NCI-H2081 treated with DMSO at 0.1 percent for 48 hours (cell line): ENCODE measurements at places on chromosomes 13 and 19.

DNA sequence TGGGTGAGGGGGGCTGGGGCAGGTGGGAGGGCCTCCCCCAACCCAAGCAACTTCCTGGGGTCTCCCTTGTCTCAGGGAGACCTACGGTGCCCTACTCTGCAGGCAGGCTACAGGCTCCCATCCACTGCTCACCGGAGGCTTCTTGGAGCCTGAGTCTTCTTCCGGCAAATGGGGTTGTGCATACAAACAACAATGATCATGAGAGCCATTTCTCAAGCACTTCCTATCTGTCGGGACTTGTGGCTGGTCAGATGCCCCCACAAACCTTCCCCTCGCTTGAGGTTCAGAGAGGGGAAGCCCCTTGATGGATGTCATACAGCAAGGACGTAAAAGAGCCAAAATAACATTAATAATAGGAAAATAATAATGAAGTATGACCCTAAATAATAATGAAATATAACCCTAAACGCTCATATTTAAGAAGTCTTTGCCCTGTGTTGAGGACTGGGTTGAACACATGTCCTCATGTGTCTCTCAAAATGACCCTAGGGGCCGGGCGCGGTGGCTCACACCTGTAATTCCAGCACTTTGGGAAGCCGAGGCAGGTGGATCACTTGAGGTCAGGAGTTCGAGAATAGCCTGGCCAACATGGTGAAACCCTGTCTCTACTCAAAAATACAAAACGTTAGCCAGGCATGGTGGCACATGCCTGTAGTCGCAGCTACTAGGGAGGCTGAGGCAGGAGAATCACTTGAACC lies 727 bp downstream of the CD37 start:
- no peak for DNase-seq

- DNase-seq = no peak
Observed at GRCh38 chr19:13573056-13573667, 66.9 kb upstream of the CACNA1A start.

DNA sequence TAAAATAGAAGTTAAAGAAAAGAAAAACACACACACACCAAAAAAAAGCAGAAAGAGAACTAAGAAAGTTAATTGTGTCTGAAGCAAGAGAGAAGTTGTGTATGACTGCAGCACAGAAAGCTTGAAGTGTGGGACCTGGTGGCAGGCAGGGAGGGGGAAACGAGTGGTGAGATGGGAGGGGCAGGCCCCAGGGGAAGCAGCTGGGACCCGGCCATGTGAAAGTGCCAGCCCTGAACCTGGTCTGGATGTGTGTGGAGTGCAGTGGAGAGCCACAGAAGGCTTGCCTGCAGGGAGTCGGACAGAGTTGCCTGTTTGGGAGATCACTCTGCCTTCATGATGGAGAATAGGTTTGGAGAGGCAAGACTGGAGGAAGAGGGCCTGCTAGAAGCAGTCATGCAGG lies 199.0 kb downstream of the GGACT start:
- no peak for DNase-seq

- no peak for DNase-seq
Observed at GRCh38 chr13:76440568-76440967, 445.6 kb downstream of the KCTD12 start.

DNA sequence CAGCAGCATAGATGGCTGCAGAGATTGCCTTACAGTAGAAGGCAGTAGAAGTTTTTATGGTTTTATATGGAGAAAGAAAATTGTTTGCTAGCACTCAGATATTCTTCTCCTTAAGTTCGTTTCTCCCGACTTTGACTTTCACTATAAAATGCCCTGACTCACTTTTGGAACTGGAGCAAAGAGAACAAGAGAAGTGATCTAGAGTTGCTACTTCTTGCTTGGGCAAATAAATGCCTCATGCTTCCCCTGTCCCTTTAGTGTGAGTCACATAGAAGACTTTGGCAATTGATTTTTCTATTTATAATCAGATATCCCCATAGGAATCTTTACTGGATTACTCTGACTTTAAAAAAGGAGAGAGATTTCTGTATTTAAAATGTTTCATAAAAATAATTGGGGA lies 46.9 kb downstream of the ITGBL1 start:
- no peak for DNase-seq

DNA sequence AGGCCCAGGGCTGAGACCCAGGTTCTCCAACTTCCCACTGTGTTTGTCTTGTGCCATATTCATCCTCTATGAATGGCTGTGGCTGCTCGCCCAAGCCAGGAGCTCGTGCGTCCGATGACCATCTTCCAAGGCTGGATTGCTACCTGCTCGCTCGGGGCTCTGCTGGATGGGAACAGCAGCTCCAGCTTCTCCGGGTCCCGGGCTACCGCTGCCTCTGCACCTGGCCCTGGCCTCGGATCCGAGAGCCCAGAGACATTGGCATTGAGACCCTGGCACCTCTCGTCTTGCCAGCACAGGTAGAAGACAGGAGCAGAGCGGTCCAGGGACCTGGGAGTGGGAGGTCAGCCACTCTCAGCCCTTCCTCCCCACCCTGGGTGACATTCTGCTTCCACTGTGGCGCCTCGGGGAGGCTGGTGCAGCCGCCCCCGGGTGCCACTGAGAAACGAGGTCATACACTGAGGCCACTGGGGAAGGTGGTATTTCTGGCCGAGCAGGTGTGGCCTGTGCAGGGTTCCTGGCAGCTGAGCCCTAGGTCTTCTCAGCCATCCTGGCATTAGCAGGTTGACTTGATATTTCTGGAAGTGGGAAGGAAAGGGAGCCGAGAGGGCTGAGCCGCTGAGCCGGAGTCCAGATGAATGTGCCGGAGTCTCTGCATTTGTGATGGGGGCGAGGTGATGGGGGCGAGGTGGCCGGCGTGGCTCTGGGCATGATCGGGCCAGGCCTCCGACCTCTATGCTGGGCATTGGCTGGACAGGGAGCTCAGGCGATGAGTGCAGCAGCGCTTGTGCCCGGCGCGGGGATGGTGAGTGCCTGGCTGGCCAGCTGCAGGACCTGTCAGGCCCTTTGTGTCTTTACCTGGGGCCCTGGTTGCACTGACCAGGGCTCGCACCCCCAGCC lies 18.6 kb downstream of the NDUFB7 start:
- DNase-seq = no peak

- DNase-seq = no peak
Observed at GRCh38 chr13:19586904-19587634, 25.7 kb upstream of the TPTE2 start.

DNA sequence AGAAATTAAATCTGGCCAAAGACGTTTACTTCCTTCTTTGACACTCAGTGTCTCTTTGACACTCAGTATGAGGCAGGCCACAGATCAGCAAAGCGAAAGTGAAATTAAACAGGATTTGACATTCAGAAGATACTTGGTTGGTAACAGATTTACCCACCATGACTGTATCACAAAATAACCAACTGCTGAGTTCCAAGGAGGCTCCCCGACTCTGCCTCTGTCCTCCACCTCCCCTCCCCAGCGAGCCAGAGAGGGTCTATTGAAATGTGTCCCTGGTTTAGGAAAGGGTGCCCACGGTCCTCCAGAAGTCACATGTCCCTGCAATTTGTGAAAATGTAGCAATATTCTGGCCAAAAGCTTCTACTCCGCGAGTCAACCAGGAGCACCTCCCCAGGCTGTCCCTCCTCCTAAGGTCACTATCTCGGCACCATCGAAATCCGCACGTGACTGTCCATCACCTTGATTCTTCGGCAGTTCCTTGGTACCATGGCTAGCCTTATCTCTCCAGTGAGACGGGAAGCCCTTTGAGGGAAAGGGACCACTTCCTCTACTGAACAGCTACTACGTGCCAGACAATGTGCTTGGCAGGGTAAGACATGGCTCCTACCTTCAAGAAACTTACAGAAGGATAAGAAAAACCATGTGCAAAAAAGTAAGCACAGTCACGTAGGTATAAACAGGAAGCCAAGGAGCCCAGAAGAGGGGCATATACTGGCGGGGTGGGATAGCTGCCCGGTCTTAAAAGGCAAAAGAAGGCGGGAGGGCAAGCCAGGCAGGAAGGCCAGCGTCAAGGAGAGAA lies 1.5 kb downstream of the N4BP2L1 start:
- no peak for DNase-seq

- DNase-seq = no peak
Observed at GRCh38 chr13:113907635-113908617, 44.0 kb upstream of the GAS6 start.

GRCh38 chr13:46551410-46552302 lies 1.3 kb upstream of the LRCH1 start:
- no peak for DNase-seq

DNA sequence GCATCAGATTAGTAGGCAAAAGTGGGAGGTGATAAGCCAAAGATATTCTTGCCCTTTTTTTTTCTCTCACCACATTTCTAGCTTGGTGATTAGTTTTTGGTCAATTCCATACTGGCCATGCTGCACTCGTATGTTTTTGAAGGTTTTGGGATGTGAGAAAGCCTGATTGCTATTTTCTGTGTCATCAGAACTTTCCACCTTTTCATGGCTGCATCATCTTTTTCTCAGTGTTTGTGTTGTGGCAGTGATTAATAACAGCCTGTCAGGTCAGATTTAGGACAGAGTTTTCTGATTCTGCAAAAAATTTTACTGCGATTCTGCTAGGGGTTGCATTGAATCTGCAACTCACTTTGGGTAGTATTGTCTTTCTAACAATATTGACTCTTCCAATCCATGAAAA lies 32.9 kb downstream of the PSG1 start:
- DNase-seq = no peak

DNA sequence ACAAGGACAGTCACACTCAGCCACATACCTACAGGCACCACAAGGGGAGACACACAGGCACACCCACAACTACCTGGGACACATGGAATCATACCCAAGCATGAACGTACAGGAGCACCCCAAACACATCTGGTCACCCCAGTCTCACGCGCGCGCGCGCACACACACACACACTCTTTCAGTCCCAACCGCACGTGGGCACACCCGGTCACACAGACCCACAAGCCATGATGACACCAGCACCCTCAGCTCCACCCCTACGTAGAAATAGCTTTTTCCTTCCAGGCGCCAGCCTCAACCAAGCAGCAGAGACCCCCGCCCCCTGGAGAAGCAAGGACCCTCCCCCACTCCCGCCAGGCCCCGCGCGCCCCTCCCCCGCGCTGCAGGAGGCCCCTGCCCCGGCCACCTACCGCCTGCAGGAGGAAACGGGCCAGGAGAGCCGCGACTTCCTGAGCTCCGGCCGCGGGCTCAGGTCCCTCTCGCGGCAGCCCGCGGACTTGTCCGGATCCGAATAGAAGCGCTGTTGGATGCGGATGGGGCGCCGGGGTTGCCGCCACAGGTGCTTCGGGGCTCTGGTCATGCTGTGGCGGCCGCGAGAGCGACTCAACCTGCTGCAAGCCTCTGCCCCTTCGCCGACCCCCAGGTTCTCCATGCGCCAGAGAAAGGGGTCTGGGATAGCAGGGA lies 6.4 kb upstream of the PDE4C start:
- DNase-seq = no peak

DNA sequence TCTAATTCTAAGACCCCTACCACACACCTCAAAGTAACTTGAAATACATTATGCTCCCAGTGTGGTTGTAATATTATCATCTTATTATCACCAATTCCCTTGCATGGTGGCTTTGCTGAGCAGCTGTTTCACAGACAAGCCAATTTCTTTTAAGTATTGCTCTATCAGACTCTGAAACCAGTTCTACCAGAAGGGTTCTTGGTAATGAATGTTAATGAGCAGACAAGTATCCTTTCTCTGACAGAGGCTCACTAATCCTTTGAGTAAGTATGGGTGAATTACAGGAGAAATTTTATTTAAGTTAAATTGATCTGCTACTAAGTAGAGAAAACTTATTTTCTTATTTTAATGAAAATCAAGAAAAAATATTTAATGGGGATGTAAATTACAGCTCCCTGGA lies 326.0 kb downstream of the GPC6 start:
- DNase-seq = no peak

- no peak for DNase-seq
Observed at GRCh38 chr13:59437544-59438301, 726.0 kb downstream of the DIAPH3 start.

- no peak for DNase-seq
Observed at GRCh38 chr13:24228852-24229458, 68.4 kb downstream of the SPATA13 start.

DNA sequence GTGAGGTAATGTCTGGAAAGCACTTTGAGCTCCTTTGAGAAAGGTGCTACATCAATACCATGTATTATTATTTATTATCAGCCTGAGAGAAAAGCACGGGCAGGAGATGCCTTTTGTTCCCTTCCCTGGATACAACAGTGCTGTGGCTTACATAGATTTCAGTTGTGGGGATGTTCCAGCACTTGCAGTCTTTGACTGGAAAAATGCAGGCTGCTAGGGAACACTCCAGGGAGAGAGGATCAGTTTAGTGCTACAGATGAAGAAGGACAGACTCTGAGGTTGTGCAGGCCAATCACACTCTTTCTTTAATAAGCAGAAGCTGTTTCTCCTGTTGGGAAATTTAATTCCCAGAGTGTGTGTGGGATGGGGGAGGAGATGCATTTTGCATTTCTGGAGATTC lies 94.5 kb upstream of the OBI1 start:
- DNase-seq = no peak

DNA sequence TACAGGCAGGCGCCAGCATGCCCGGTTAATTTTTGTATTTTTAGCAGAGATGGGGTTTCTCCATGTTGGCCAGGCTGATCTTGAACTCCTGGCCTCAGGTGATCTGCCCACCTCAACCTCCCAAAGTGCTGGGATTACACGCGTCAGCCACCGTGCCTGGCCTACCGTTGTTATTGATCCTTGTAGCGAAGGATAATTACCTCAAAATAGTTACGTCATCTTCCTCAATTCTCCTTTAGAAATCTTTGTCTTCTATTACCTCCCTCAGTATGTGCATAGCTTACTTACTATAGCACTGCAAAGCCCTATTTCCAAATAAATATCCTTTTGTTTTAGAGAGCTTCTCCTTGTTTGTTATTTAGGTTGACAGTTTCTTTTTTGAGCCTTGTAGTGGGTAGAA lies 9.4 kb upstream of the TLE6 start:
- DNase-seq = no peak

- no peak for DNase-seq
Observed at GRCh38 chr13:74299721-74300120, 165.5 kb upstream of the KLF12 start.

GRCh38 chr19:16133818-16134217 lies 9.7 kb upstream of the HSH2D start:
- no peak for DNase-seq

DNA sequence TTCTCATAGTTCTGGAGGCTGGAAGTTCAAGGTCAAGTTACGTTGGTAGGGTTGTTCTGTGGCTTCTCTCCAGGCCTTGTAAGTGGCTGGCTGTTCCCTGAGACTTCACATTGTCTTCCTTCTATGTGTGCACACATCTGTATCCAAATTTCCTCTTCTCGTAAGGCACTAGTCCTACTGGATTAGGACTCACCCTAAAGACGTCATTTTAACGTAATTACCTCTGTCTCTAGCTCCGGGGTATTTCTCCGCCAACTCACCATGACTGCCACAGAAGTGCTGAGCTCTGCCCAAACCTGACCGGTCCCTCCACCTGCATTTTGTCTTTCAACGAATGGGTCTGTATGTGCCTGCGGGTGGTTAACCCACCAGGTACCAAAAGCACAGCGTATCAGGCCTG lies 8.7 kb upstream of the SYDE1 start:
- DNase-seq = no peak

- no peak for DNase-seq
Observed at GRCh38 chr13:57672168-57672567, 40.6 kb downstream of the PCDH17 start.

GRCh38 chr19:33883859-33884519 lies 87.3 kb downstream of the KCTD15 start:
- no peak for DNase-seq

GRCh38 chr13:90415902-90416301 lies 931.6 kb upstream of the MIR17HG start:
- no peak for DNase-seq

- no peak for DNase-seq
Observed at GRCh38 chr13:51551416-51551815, 32.8 kb upstream of the WDFY2 start.
